SK-N-SH treated with all-trans-retinoic acid at 6 μM for 48 hours (cell line): ENCODE measurements at places on chromosomes 11 and 22.
A peak's percentile ranks its signal among the peaks of the same experiment; 100 is the strongest.

DNA sequence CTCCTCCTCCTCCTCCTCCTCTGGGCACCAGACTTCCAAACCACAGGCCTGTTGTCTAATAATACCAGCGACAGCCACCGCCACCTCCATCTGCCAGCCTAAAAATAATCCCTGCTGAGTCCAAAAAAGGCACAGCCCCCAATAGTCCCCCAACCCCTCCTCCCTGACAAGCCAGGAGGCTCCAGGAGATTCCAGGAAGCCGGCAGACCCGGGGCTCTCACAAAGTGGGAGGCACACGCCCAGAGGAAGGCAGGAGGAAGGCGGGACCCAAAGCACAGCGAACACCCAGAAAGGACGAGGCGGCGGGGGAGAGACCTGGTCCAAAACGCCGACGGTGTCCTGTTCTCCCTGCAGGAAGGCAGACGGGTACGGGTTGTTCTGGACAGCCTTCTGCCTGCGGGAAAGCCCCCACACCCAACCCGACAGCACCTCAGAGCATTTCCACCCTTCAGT is 5.9 kb downstream of the IGSF9B start:
- no peak for ATAC-seq

DNA sequence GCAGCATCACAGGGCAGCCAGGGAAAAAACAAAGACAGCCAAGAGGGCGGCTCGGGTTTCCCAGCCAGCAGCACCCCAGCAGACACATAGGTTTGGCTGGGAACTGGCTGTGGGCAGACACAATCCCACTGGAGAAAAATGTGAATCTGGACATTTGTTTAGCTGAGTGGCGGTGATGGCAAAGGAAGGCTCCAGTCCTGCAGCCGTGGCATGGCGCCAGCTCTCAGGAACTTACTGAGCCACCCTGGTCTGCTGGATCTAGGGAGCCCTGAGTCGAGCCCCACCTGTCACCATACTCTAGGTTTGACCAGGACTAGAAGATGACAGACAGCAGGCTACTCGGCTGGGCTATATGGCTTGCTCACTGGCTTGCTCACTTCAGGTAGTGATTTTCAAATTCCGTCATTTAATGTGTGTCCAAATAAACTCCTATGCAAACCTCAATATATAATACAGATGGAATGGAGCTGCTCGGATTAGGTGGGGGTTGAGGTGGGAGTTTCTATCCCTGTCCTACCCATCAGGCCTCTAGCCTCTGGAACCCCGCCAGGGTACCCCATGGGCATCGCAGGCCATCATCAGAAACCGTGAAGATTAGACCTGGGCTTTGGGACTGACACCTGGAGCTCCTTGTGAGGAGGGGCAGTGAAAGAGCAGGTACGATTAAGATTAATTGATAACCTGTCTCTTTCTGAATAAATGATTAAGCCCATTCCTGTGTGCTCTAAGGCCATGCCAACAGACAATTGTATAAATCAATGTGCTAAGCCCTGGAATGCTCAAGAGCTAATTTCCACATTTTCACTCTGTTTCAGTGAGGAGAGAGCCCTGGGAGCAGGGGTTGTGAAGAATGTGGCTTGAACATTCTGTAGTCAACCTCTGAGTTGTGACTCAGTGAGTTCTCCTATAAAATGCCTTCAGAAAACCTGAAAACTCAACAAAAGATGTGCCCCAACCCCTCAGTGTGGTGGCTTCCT is 42.5 kb downstream of the GALNT18 start:
- no peak for ATAC-seq

- no peak for ATAC-seq
Measured at GRCh38 chr11:117002639-117003299, 95.5 kb downstream of the SIK3 start.

DNA sequence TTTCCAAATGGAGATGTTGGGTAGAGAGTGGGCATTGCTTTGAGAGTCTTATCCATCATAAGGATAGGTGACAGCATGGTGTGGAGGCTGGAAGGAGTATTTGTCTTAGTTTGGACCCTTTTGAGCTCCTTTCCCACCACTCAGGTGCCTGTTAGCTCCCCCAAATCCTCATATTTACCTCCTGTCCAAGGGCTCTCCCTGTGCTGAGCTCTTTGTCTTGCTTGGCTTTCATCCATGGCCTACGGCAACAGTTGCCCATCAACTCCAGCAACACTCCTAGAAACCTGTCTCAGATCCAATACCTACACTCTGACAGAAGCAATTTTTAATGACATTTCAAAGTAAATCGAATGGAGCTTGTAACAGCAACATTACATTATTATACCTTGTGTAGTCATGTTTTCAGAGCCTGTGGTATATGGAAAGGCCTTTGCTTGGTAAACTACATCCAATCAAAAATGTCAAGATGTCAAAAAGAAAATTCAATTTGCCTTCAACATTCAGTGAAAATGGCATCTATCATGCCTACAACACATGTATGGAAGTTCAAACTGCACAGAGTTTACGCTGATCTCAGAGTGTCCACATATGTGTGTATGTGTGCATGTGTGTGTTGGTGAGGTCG is 49.4 kb upstream of the CCDC90B start:
- ATAC-seq, result no peak

DNA sequence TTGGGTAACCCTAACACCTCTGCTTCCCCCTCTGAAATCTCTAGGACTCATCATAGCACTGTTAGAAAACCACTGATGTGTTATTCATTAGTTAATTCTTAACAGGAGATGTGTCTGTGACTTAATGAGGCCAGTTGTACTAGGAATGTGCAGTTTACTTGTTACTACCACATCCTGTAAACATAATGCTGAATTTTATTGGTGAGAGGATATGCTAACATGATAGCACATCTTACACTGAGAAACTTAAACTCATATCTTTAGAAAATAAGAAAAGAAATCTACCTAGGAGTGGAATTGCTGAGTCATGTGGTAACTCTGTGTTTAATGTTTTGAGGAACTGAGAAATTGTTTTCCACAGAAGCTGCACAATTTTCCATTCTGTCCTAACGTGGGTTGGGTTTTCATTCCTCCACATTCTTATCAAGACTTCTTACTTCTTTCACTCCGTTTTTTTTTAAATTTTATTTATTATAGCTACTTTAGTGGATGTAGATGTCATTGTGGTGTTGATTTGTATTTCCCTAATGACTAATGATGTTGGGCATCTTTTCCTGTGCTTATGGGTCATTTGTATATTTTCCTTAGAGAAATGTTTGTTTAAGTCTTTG is 33.7 kb downstream of the RNF121 start:
- ATAC-seq, result no peak

DNA sequence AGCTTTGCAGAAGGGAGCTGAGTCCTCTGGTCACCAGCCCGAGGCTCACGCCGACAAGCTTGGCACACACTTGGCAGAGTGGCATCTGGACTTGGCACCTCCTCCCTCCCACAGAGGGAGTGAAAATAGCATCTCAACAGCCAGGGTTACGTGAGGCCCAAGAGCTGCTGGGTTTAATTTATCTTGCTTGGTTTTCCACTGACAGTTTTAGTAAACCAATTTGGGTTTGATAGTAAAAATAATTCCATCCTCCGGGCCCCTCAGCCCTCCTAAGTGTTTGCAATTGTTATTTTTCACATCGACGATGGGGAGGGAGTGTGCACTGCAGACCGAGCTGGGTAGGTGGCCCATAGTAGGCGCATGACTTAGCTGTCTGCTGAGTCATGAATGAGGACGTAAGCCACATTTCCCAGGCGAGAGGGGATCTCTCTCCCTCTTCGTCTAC is 107.6 kb upstream of the ASPHD2 start:
- ATAC-seq, result peak; percentile 55

DNA sequence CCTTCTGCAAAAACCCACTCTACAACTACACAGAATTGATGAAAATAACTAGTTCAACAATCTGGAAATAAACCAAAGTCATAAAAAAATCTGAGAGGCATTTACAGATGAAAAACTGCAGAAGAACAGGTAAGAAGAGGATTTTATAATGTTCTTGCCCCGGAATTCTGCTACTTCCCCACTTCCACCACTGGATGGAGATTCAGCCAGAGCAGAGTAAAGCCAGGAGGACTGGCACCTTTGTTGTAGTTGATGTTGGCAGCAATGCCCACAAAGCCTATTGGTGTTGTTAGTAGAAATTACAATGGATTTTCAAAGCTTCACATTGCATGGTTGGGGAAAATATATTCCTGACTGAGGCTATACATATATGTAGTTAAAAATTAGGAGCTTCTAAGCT is 640.2 kb downstream of the LRRC4C start:
- ATAC-seq, result no peak

- no peak for ATAC-seq
Measured at GRCh38 chr11:96299155-96299888, 43.7 kb downstream of the MAML2 start.

- ATAC-seq, result no peak
Measured at GRCh38 chr11:21185959-21186358, 516.6 kb downstream of the NELL1 start.

DNA sequence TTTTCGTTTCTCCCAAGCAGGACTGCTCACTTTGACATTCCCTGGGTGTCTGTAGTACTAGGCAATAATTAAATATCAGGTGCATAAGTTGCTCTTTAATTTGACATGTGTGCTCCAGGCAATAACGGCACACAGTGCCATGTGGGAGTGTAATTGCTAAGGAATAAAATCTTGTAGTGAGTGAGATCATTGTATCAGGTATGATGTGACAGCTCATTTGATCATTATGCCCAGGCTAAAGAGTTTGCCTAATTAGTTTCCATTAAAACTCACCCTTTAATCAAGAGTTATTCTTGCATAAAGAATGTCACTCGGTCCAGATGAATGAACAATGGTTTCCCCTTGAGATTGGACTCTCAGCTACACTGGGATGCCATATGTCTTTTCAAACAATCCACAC is 220.0 kb downstream of the INSC start:
- no peak for ATAC-seq

GRCh38 chr11:98155696-98156095 is 865.1 kb upstream of the CNTN5 start:
- ATAC-seq, result no peak

DNA sequence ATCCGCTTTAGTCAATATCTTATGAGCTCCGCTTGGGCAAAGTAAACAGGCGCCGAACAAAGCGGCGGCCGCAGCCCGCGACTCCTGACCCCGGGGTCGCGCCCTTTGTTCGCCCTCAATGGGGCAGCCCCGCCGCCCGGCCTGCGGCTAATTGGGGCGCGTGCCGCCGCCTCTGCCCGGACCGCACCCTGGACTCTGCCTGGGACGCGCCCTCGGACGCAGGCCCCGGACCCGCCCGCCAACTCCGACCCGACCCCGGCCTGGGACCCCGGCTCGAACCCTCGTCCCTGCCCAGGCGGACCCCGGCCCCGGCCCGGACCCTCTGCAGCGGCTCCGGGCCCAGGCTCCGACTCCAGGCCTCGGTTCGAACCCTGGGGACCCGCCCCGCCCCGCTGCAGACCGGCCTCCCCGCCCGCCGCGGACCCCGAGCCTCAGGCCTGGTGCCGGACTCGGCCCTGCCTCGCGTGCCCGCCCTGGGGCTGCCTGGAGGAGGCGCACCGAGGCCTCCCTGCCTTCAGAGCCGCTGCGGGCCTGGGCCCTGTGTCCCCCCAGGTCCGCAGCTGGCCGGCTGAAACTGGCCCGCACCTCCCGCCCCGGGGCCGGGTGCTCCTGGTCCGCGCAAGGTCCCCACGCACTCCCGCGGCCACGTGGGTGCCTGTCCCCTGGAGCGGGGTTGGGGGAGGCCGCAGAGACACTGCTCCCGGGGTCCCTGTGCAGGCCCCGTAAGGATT is 84.7 kb upstream of the WNT7B start:
- ATAC-seq, result no peak

GRCh38 chr11:44773351-44773965 is 46.7 kb downstream of the TSPAN18 start:
- ATAC-seq, result no peak

DNA sequence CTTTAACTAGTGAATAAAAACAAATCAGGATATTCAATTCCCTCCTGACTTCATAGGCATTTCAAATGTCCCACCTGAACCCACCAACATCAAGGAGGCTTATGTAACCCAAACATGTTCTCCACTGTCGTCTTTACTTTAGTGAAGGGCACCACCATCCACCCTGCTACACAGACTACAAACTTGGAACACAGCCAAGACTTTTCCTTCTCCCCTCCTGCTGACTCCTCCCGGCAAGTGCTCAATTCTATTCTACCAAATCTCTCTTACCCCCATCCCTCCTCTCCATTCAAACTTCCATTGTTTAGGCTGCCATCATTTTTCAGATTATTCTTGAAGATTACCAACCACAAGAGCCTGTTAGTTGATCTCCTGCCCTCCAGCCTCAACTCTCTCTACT is 24.3 kb downstream of the SAAL1 start:
- no peak for ATAC-seq

DNA sequence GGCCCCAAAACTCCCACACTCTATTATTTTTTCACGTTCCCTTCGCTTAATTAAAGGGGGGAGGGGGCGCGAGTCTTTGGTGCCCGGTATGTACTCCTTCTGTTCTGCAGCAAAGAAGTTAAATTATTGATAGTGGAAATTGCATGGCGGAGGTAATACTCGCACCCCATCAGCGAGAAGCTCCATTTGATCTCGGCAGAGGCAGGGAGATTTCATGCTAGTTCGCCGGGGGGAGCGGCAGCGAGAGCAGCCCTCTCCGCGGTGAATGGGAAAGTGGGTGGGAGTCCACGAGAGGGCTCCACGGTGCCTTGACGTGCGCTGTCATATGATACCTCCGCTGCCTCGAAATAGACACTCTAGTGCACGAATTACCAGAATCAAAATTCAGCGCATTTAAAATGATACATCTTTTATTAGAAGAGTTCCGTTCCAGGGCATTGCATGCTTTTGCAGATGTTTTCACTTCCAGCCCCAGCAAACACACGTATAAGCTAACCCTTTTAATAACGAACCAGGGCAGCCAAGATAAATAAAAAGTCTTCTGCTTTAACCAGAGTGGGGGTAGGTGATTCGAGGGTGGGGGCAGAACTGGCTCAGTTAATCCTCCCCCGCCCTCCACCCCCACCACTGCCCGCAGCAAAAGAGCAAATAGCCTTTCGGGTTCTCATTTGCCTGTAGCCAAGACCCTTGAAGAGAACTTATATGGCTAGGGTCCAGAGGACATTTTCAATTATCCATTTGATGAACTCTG is 1.3 kb upstream of the BDNF start:
- peak; percentile 38 for ATAC-seq

GRCh38 chr11:45723397-45723796 is 58.0 kb upstream of the CHST1 start:
- no peak for ATAC-seq

GRCh38 chr11:134476435-134477021 is 64.5 kb upstream of the B3GAT1 start:
- ATAC-seq, result no peak

DNA sequence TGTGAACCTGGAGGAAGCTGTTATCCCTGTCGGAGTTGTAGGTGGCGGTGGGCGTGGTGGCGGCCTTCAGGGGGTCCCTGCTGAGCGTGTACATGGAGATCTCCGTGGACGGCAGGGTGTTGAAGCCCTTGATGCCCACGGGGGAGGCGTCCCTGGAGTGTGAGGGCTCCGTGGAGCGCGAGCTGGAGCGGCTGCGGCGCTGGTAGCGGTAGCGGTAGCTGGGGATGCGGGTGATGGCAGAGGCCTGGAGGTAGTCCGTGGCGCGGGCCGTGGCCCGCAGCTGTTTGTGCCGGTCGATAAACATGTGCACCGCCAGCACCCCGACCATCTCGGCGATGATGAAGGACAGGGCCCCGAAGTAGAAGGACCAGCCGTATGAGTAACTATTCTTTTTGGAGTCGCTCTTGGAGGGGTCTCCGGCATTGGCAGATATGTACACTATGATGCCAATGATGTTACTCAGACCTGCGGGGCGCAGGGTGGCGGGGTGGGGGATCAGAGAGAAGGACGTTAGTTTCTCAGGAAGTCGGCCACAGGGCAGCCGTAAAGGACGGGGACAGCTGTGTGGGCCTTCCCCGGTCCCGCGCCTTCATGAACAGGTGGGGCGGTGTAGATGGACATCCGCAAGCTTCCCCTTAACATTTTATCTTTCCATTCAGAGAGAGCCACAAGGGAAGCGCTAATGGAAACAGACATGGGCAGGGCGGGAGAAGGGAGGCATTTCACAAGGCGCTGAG is 35.6 kb upstream of the EIF3D start:
- ATAC-seq, result no peak
